ENCODE measurements at places on chromosomes 13 and 19.

- DNase-seq, result no peak
Measured at GRCh38 chr19:33302974-33303790, 848 bp upstream of the CEBPA start.

GRCh38 chr19:44677019-44677811 lies 5.9 kb downstream of the CEACAM19 start:
- DNase-seq, result no peak

DNA sequence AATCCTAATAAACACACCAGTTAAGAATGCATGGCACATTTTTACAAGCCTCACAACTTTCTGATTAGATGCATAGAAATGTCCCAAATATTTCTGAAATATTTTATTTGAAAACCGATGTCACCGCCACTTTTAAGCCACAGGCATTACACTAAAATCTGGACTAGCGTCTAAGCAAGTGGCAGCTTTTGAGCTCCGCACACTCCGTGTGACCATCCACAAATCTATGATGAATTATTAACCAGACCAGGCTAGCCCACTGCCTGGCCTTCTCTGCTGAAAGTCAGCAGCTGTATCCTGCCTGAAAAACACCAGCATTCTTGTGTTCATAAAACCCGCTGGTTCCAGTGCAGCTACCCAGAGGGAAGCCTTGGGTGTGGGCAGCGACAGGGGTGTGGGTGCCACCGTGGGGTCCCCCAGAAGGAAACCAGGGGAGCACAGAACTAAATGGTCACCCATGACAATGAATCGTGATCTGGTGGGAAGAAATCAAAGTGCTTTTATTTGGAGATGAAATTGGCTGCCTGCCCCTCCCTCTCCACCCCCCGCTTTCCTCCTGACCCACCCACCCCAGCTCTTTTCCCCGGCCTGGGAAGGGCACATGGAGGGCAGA lies 13.8 kb downstream of the RASA3 start:
- DNase-seq, result no peak

- no peak for DNase-seq
Measured at GRCh38 chr13:108306860-108307259, 37.3 kb downstream of the TNFSF13B start.

- no peak for DNase-seq
Measured at GRCh38 chr13:76750126-76750525, 136.1 kb downstream of the KCTD12 start.

GRCh38 chr13:46551410-46552302 lies 1.3 kb upstream of the LRCH1 start:
- DNase-seq, result peak; percentile 24

DNA sequence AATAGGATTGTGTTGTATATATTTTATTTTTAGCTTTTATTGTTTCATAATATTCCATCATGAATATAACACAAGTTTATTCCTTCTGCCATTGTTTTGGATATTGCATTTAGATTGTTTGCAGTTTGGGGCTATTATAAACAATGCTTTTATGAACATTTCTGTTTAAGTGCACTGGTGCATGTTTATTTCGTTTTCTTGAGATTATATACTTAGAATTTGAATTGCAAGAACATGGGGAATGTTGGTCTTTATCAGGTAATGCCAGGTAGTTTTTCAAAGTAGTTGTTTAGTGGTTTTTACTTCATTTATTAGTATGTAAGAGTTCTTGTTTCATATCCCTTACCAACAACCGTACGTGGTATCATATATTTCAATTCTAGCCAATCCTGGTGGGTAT lies 4.3 kb downstream of the LSM14A start:
- DNase-seq, result no peak

- no peak for DNase-seq
Measured at GRCh38 chr13:113470073-113470472, 16.8 kb upstream of the ADPRHL1 start.

- no peak for DNase-seq
Measured at GRCh38 chr13:110414931-110415330, 107.8 kb downstream of the COL4A2 start.

GRCh38 chr13:77810878-77811277 lies 107.8 kb downstream of the EDNRB start:
- DNase-seq, result no peak

GRCh38 chr13:75507027-75508001 lies 25.3 kb upstream of the TBC1D4 start:
- DNase-seq, result no peak

- no peak for DNase-seq
Measured at GRCh38 chr13:30830638-30830965, 75.5 kb upstream of the MEDAG start.

GRCh38 chr13:49464621-49465325 lies 20.7 kb downstream of the SETDB2 start:
- no peak for DNase-seq

GRCh38 chr13:35448465-35448864 lies 28.0 kb downstream of the MAB21L1 start:
- DNase-seq, result no peak

GRCh38 chr13:83677985-83678384 lies 204.3 kb downstream of the SLITRK1 start:
- no peak for DNase-seq

DNA sequence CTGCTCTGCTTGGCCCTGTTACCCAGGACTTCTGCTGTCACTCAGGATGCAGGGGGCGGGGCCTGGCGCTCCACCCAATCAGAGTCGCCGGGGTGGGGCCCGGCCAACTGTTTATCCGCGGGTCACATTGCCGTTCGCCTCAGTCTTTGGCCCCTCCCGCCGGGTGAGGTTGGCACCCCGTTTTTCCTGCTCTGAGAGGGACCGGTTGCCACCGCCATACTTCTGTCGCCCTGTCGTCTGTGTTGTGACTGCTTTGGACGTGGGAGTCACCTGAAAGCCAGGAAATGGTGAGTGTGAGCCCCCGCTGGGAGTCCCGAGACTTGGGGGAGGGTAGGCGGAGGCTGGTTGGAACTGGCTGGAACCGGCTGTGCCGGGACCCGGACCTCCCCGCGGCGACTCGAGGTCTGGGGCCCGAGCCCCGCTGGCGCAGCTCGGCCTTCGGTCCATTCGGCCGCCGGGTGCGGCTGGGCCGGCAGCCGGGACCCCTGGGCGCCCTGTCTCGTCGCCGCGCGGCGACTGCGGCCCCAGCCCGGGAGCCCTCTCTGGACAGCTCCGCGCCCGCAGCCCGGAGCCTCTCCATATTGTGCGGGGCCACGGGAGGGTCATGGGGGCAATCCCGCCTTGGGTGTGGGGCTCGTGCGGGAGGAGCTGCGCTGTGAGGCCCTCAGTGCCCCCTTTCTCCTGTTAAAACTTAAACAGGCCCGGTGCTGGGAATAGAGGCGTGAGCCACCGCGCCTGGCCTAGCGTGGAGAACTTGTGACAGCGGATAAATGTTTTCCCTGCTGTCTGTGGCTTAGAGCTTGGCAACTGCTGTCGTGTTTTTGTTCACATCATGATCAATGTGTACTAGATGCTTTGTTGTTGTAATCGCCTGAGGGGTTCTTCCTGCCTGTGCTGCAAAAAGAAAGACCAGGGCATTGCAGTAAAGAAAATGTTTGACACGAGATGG lies at the start of gene ZNF844:
Gene ZNF844 (plus strand): TSS at position 142 of the 949 bp plus-strand sequence. CDS start 143 bp downstream, at position 285.
- DNase-seq, result peak; percentile 23

GRCh38 chr19:42872608-42873007 lies 6.9 kb downstream of the PSG1 start:
- no peak for DNase-seq

DNA sequence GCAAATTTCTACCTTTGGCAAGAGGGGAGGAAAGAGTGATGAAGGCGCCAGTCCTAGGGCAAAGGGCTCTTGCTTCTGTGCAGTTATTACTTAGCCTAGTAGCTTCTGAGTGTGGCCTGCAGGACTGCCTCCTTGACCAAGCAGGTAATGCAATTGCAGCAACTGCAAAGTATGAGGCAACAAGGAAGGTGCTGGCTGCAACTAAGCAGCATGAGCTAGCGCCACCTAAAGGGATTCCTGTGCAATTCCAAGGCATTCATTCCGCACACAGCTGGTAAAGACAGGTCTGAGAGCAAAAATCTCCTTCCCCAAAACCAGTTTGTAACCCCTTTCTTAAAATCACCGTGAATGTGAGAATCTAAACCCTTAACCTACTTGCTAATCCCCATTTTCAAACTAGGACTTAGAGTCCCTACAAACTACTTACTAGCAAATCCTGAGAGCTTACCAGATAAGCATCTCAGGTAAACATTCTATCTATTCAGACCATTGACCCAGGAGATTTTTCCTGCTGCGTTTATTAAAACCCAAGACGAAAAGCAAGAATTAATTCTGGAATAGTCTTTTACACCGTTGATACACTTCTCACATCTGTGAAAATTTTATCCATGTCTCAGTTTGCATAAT lies 62.9 kb downstream of the DCT start:
- DNase-seq, result no peak

GRCh38 chr19:55160128-55160985 lies 2.8 kb upstream of the TNNI3 start:
- peak; percentile 63 for DNase-seq

- DNase-seq, result no peak
Measured at GRCh38 chr13:33758113-33758512, 59.8 kb upstream of the RFC3 start.

GRCh38 chr19:45508861-45509691 lies 1.8 kb downstream of the VASP start:
- no peak for DNase-seq

DNA sequence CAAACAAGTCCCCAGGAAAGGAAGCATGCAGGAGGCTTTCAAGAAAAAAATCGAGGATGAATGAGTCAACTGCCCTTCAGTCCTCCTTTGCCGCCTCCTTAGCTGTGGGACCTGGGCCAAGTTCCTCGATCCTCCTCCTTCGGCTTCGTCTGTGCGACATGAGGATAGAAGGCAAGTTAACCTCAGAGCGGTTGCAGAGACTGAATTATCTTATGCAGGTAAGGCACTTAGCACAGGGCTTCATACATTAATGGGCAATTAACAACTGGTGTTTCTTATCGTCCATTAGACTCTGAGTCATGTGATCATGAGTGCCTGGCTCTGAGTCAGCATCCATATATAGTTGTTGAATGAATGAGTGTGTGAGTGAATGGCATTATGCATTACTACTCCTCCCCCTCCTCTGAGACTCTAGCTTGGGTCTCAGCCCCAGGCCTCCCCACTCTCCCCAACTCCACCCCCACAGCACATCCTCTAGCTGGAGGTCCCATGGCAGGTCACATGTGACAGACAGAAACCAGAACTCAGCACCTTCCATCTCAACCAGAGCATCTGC lies 1.6 kb upstream of the TTC9B start:
- no peak for DNase-seq

DNA sequence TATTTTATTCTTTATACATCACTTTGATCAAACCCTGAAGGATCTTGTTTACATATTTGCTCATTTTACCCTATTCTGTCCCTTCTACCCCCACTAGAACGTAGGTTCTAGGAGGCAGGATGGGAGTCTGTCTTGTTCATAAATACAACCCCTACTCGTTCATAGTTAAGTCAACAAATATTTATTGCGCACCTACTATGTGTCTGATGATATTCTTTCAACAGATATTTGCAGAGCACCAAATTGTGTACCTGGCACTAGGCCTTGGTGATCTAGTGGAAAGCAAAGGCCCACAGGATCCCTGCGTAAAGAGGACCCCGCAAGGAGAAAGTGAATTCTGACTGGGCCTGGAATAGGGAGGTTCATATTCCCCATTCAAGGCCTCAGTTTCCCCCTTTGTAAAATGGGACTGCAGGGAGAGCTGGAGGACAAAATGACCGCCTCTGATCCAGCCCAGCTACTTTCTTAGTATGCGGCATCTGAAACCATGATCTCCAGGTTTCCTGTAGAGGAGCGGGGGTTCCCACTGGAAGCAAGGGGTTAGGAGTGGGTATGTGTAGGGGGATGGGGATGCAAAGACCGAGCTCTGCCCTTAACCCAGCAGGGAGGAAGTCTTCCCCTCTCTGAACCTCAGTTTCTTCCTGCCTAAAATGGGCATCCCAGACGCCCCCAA lies 534 bp upstream of the GEMIN7 start:
- no peak for DNase-seq

DNA sequence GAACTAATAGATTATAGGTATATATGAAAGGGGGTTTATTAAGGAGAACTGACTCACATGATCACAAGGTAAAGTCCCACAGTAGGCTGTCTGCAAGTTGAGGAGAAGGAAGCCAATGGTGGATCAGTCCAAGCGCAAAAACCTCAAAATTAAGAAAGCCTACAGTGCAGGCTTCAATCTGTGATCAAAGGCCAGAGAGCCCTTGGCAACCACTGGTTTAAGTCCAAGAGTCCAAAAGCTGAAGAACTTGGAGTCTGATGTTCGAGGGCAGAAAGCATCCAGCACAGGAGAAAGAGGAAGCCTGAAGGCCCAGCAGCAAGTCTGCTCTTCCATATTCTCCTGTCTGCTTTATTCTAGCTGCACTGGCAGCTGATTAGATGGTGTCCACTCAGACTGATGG lies 721.3 kb upstream of the PCDH9 start:
- no peak for DNase-seq

DNA sequence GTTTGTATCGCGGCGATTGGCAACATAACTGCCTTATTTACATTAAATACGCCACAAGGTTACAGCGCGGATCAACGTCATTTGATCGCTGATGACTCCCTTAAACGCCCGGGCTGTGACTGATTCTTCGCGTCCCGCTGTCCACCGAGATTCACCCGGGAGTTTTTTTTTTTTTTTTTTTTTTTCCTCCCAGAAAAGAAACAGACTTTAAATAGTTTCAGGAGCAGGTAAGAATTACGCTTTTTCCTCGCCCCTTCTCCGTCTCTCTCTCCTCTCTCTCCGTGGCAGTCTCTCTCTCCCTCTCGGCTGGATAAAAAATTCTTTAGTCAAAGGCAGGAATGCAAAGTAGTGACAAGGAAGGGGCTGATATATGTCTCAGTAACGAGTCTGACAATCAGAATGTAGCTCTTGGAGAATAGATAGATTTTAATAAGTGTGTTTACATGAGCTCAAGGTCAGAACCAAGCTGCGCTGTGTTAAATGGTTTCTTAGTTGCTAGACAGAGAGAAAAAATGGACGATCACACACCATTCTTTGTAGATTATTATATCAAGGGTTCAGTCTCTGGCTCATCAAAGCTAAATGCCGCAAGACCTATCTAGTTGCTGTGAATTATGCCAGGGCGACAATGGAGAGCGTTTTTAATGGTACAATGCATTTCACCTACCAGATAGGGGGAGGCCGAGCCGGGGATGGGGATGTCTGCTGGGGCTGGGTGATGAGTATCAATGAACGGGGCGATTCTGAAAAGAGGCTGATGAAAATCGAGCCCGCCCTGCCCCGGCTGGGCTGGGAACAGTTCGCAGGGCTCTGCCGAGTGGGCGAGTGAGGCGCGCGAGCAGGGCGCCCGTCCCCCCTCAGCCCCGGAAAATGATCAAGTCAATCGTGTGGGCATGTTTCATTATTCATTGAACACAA lies 147.2 kb upstream of the ZNF536 start:
- no peak for DNase-seq

GRCh38 chr19:38448225-38448624 lies 14.7 kb downstream of the RYR1 start:
- no peak for DNase-seq

DNA sequence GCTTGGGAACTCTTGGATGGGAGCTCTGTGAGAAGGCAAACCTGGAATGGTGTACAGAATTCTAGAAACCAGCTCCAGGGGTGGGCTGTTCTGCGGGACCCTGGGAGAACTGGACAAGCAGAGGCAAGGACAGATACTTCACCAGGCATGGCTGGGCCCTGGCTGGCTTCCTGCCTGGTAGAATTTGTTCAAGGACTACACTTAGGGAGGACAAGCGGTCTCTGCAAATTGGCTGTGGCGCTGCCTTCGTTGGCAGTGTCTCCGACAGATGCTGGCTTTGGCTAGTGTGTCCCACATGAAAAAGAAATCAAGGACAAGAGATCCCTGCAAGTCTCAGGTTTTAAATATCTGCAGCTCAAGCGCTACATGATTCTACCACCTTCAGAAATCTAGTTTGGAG lies 12.4 kb downstream of the CEBPG start:
- DNase-seq, result no peak

GRCh38 chr13:85282876-85283275 lies 516.3 kb downstream of the SLITRK6 start:
- no peak for DNase-seq

Data from activated CD4-positive, CD25-positive, alpha-beta regulatory T cell treated with anti-CD3 and anti-CD28 coated beads, Interleukin-2, amount 50 U/mL, for 16 hours (primary cell).